Effector memory CD8-positive, alpha-beta T cell (primary cell): ENCODE measurements at places on chromosomes 1 and 21.

- DNase-seq, result no peak
Measured at GRCh38 chr1:21663248-21663950, 5.8 kb downstream of the RAP1GAP start.

- DNase-seq, result no peak
Measured at GRCh38 chr21:21955204-21955603, 957.0 kb downstream of the NCAM2 start.

DNA sequence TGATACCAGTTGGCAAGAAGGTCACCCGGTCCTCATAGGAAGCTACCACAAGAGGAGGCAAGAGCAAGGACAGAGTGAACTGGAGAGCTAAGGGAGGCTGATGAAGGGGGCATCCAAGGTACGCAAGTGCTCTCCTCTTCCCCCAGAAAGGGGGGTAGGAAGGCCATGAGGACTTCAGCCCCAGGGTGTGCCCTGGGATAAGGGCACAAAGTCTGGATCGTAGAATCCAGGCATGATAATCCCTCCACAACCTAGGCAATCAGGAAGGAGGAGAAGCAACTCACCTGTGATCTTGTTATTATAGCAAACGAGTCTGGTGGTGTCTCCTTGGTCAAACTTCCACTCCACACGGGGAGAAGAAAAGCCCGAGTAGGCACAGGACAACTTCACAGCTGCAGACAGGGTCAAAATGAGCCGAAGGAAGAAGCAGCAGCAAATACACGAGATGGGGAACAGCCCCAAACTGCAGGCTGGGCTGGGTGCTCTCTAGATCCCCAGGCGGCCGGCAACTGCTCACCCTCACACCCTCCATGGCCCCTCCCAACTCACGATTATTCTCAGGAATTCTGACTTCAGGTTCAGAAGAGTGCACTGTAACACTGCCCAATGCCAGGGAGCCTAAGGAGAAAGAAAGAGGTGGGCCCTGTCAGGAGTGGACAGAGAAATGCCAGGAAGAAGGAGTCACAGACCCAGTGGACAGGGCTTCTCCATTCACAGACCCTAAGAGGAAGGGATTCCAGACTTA lies 20.0 kb downstream of the F11R start:
- no peak for DNase-seq

- no peak for DNase-seq
Measured at GRCh38 chr1:153359241-153359640, 1.6 kb downstream of the S100A9 start.

DNA sequence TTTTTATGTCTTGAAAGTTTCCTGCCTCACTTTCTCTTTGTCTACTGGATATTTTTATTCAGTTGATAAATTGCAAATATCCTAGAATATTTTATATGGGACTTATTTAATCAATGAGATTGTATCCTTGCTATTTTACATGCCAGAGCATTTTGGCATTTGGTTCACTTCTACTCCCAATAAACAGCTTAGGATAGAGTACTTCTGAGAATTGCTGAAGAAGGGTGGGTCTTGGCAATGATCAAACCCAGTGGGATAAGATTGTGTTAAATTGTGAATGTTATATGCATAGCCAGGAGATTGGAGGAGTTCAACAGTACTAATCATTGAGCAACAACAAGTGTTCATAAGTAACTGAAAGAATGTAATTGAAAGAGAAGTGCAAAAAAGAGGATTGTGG lies 60.1 kb downstream of the SDCCAG8 start:
- DNase-seq, result no peak

DNA sequence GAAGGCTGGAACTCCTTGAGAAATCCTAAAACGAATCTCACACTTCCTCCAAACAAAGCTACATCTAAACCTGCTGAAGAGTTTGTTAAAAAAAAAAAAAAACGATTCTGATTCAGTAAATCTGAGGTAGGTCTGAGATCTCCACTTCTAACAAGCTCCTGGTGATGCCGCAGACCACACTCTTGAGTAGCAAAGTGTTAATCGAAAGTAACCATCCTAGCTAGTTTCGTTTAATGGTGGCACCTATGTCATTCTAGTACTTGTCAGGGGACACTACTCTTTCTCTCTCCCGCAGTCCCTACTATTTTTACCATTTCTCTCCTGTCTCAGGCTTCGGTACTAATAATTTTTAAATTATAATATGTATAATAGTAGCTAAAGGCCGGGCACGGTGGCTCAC lies 2.1 kb downstream of the CLCC1 start:
- peak; percentile 32 for DNase-seq

- DNase-seq, result no peak
Measured at GRCh38 chr1:231421546-231421970, 529 bp downstream of the EGLN1 start.

DNA sequence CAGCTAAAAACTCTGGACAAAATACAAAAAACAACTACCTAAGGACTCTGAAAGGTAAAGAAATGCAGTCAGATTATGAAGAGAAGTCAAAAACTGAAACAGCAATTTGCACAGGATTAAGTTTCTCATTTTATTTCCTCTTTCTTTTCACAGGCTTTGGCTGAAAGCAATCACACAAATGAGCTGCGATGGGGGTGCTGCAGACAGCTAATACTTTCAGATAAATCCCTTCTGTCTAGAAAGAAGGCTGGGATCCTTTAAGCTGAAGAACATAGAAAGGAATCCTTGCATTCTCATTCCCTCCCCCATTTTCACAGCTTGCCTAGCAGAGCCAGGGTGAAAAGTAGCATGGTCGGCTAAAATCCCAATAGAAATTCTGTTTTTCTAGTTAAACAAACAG lies 32.0 kb upstream of the PRDX6 start:
- no peak for DNase-seq

DNA sequence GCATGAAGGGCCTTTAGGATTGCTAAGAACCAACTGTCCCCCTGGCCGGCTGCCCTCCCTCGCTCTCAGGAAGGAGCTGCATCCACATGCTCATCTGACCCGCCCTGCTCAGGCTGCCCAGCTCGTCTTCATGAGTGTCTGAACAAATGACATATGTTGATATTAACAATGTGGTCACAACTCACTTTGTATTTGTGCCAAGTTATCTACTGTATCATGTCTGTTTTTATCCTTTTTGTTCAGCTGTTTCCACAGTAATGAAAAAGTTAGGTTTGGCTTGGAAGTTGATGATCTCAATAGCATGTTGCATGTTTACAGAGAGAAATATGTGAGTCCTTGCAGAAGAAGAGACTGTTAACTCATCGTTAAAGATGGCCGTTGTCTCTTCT lies 75.1 kb downstream of the PHTF1 start:
- no peak for DNase-seq

- DNase-seq, result no peak
Measured at GRCh38 chr1:203548892-203549291, 54.9 kb downstream of the OPTC start.

GRCh38 chr1:199688133-199688676 lies 339.3 kb upstream of the NR5A2 start:
- no peak for DNase-seq

- DNase-seq, result no peak
Measured at GRCh38 chr1:48793863-48794262, 17.2 kb upstream of the BEND5 start.

- DNase-seq, result no peak
Measured at GRCh38 chr1:231526536-231526935, 1.9 kb upstream of the TSNAX start.

DNA sequence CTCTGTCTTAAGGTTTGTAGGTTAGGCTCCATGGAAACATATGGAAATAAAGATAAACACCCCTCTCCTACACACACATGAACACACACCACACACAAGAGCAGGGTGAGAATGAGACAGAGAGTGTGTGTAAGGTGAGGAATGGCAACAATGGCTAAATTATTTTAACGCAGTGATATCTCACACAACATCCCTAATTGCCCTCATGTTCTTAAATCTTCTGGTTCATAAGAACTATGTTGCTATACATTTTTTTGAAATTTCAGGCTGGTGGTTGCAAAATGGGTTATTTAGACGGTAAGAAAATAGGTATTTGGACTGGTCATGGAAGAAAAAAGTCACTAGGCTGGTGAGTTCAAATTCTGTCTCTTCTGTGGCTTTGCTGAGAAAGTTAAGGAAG lies 316.7 kb upstream of the ESRRG start:
- no peak for DNase-seq

DNA sequence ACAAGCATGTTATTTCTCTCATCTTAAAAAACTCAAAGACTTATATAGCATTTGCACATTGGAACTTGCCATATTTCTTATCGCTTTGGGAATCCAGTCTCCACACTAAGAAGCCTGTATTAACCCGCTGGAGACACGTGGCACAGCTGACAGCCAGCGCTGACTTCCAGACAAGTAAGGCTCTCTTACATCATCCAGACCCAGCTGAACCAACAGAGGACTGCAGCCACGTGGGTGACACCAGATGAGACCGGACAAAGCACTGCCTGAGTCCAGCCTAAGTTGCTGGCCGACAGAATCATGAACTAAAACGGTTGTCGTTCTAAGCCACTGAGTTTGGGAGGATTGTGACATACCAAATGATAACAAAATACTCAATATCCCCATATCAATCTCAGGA lies 6.3 kb upstream of the CD247 start:
- DNase-seq, result no peak

- no peak for DNase-seq
Measured at GRCh38 chr1:25701030-25701785, 84.6 kb downstream of the MAN1C1 start.

DNA sequence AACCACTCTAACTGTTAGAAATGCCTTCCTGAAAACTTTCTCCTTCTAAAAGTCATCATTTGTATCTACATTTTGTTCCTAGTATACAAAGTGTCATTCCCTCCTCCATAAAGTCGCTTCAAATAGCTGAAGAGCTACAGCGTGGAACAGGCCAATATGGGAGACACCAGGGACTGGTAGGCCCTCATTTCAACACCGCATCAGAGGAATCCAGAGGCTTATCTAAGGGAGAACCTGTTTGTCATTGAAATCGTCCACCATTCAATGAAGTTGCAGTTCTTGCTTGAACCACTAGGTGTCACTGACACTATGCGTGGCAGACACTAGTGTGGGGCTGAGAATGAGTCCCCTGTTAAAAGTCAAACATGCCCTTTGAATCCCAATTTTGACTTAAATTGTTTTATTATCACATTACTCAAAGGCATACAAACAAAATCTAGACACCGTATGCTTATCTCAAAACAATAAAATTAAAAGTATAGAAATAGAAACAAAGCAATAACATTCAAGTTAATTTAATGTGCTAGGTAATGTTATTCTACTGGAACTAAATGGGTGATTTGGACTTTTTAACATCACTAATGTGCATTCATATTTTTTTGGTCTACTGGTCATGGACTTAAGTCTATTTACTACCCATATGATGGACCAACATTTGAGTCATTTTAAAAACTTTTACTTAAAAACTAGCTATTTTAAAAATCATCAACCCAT lies 182.3 kb downstream of the FCRL5 start:
- DNase-seq, result peak; percentile 45

DNA sequence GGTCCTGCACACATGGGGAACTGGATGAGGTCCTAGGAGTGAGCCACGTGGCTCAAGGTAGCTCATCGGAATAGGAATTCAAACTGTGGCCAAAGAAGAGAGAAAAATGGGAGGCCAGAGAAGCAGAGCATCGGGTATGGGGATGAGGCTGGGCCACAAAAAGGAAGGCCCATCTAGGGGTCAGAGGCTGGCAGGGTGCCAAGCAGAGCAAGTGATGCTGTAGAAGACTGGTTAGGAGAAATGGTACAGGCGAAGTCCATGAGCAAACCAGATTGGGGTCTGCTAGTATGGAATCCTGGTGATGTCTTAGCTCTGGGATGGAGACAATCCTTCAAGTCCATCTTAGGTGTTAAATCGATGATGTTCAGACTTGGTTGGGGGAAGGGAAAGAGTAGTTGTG lies 68.0 kb downstream of the TEX35 start:
- no peak for DNase-seq

DNA sequence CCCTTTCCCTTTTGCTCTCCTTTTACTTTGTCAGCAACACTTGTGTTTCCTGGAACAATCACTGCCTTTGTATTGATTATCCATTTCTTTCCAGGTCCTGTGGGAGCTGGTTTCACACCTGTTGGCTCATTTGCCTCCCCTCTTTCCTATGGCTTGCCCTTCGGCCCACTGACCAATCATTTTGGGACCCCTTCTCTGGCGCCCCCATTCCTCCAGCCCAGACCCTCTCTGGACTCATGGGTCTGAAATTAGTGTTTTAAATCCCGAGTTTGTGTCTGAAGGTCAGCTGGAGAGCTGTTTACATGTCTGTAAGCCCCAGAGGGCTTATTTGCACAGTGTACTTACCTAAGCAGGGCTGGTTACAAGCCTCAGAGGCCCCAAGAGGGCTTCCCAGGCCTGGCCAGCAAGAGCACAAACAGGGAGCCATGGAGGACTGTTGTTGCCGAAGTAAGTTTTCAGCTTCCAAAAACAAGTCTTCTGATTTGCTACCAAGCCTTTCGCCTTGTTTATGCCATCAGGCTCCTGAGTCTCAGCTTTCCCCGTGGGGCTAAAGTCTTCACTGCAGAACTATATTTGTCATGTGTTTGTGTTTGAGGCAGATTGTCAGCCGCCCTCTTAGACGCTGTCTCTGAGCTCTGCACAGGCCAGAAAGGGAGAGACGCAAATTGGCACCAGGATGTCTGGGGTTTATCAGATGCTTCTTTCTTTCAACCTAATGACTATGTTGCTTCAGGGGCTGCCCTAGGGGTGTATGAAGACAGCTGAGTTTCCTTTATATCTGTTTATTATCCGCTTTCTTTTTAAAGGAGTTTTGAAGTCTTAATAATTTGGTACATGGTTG lies 93.0 kb downstream of the ATP1A1 start:
- DNase-seq, result no peak
